ENCODE measurements at places on chromosomes 6 and 20.

DNA sequence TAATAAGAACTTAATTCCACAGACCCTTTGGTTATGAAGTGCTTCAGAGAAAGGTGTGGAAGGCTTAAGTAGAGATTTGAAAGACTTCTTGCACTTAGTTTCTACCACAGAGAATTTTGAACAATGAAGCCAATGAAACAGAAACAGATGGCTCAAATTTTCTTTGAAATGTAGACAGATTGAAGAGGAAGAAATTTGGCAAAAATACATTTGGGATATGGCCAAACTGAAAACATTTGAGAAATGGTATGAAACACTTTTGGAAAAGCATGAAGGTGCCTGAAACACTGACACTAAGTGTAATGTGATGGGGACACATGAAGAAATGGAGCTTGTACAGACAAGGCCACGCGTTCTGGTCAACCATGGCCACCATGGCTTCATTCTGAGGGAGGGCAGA, 272.4 kb upstream of the EXOC2 start:
- DNase-seq, result no peak

- DNase-seq, result no peak
Measured at GRCh38 chr20:20608641-20609040, 103.8 kb downstream of the RALGAPA2 start.

DNA sequence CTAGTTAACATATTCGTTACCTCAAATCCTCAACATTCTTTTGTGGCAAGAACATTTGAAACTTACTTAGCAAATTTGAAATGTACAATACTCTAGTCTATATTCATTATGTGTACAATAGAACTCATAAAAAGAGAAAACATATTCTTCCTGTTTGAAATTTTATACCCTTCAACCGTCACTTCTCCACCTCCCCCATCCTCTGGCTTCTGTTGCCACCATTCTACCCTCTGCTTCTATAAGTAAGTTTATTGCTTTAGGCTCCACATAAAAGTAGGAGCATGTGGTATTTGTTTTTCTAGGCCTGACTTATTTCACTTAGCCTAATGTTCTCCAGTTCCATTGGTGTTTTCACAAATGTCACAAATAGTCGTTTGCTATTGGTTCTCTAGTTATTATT, 205.3 kb downstream of the TENT5A start:
- DNase-seq, result no peak

GRCh38 chr20:34539756-34540155, 18.8 kb upstream of the MAP1LC3A start:
- DNase-seq, result no peak

DNA sequence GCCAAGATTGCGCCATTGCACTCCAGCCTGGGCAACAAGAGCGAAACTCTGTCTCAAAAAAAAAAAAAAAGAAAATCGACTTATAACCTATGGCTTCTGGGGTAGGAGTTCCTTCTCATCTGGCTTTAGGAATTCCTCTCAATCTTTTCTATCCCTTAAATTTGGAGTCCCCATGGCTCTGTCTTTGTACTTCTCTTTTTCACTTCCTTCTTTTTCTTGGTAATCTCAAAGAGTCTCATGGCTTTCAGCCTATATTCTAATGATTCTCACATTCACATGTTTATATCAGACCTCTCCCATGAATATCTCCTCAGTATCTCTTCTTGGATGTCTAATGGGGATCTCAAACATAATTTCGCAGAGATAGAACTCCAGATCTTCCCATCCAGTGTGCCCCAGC, 42.8 kb upstream of the RALGAPA2 start:
- no peak for DNase-seq

DNA sequence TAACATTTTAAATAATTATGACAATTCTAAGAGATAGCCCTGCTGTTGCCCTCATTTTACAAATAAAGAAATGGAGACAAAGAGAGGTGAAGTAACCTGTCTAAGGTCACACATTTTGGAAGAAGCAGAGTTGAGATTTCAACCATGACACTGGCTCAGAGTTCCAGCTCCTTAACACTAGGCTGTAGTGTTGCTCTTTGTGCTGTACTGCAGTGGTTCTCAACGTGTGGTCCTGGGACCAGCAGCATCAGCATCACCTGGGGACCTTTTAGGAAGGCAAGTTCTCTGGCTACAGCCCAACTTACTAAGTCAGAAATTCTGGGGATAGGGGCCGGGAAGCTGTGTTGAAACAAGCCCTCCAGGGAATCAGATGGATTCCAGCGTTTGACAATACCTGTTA, 62.4 kb upstream of the FERMT1 start:
- no peak for DNase-seq

GRCh38 chr6:10478187-10479040, 42.7 kb upstream of the GCNT2 start:
- DNase-seq, result no peak

- DNase-seq, result no peak
Measured at GRCh38 chr6:13455552-13455966, 31.8 kb downstream of the GFOD1 start.

DNA sequence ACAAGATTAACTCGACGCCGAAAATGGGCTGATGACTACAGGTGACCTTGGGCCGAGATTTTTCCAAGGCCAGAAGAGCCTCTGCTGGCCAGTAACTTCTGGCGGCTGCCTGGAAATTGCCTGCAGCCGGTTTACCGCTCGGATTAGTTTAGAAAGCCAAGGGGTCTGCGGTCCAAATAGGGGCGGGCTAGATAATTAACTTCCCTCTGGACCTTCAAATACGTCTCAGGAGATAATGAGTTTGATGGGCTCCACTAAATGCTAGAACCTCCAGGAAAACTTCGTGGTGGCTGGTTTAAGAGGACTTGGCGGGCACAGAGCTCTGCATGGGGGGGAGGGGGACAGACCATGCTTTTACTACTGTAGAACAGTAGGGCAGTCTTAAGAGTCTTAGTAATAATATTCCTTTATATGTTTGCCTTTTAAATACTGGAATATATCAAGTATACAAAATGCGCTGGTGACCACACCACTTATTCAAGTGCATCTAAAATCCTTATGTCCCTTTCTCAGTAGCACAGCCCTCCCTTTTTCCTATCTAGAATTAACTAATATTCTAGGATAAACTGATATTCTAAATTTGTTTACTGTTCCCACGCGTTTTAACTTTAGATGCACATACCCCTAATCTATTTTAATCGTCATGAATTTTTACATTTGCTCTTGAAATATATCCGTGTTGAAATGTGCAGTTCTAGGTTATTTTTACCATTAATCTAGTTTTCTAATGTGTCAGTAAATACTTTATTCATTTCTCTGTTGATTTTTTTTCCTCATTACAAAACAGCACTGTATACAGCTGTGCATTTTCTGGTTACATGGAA, 107.5 kb upstream of the PRSS16 start:
- DNase-seq, result no peak

GRCh38 chr6:17780061-17780460, 73.3 kb upstream of the NUP153 start:
- DNase-seq, result no peak

GRCh38 chr20:35273449-35274171, 4.3 kb downstream of the MMP24OS start:
- DNase-seq, result no peak

DNA sequence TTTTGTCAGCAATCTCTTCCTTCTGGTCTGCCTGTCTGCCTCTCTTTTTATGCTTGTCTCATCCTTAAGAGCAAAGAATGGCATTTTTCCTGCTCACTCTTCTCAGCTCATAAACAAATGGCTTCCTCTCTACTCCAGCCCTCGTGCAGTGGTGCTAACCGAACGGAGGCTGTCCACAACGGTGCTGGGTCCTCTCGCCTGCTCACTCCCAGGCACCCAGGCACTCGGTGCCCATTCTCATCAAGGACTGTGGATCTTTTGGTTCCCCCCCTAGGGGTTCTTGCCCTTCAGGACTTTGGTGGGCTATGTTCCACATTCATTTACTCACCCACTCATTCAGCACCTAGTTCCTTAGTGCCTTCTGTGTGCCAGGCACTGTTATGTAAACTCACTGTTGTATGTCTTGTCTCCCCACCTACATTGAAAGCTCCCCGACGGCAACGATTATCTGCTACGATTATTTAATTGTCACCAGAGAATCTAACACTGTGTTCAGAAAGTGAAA, 113.9 kb downstream of the FYN start:
- DNase-seq, result no peak

DNA sequence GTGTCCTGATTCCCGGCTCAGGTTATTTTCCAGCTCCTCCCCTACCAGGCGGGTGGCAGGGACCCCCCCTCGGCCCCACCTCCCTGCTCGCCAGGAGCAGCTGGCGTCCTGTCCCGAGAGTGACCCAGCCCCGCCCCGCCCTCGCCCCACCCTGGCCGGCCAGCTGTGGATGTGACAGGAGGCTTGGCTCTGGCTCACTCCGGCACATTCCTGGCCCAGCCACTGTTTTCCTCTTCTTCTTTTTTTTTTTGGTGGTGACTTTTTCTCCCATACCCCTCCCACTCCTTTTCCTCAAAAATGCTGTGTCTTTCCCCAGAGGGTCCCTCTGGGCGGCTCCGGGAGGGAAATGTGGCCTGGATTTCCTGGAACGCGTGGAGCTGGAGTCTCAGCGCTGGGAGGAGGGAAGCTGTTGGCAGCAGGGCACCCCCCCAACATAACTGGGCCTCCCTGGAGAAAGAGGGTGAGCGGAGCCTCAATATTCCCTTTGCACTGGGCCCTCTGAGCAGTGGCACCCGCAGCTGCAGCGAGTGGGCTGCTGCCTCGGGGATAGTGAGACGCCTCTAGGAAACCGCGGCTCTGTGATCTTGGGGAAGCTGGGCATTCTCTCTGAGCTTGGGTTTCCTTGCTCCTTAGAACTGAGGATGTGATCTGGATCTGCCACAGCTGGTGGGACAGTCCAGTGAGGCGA, 28.3 kb upstream of the CSNK2A1 start:
- DNase-seq, result no peak

DNA sequence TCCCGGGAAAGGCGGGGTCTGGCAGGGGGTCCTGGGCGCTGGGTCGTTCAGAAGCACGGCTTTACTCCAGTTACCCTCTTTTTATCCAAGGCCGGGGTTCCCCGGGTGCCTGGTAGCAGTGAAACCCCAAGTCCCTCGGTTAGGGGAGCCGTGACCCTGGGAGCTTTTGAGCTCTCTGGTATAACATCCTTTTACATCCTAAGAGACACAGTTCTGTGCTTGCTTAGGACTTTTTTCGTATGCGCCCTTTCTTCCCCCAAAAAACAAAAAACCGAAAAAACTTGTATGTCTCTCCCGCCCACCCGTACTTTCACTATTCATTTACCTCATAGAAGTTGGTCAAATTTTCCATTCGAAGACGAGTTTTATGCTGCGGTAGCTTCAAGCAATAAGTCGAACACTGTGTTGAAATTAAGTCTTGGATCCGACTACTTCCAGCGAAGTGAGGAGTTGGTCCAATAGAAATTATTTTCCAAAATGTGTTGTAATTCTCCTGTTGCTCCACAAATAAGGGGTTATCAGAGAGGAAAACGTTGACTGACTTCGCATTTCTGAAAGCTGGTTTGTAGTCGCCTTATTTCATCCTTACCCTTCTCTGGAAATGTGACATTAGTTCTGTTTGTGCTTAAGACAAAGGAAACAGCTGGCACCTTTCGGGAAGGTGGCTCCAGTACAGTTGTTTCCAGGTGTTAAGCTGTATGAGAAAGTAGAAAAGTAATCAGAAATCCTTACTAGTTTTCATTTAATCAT, 816 bp upstream of the MAN1A1 start:
- no peak for DNase-seq

GRCh38 chr6:166997768-166998255, 1.4 kb upstream of the CEP43 start:
- DNase-seq, result no peak

GRCh38 chr20:52524861-52525260, 333.3 kb upstream of the ZFP64 start:
- DNase-seq, result no peak

DNA sequence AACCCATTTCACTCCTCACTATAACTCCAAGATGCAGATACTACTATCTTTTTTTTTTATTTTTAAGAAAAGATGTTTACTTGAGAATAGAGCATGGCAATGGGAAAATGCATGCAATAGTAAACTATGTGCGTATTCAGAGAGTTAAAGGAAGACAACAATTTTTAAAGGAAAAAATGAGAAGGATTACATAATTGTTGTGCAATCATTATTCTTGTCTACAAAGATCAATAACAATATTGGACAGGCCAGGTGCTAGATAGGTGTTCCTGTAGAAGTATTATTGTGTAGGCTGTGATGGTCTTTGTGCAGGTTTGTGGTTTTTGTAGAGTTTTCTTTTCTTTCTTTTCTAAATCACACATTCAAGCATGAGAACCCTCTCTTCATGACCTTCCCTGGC, 20.6 kb downstream of the CYP39A1 start:
- DNase-seq, result no peak

DNA sequence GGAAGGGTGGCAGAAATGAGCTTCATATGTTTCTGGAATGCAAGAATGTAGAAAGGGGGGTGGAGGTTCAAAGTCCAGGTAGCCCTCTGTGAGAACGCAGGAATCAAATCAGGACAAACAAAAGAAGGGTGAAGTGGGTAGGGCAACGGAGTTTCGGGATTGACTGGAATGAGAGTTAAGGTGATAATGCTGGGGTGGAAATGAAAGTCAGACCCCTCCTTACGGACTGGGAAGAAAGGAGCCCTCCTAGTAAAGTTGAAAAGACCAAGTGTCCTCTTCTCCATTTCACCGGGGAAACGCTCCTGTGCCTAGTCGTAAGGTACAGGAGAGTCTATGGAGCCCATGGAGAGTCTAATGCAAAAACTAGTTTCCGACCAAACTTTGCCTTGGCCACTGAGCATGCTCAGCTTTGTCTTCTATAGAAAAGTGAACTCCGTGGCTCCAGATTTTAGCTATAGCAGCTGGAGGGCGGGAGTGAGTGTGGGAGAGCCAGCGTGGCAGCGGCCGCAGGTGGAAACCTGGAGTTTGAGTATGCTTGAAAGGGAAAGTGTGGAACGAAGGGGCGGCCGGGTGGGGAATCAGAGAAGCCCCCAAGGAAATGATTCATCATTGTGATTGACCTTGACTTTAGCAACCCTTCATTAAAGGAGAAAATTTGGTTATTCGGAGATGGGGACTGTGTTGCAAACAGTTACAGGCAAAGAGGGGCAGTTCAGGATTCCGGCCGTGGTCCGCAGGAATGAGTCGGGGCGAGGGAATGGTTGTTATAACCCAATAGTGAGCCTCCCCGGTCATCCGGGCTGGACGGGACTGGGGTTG, 1.3 kb upstream of the LRRC1 start:
- no peak for DNase-seq

DNA sequence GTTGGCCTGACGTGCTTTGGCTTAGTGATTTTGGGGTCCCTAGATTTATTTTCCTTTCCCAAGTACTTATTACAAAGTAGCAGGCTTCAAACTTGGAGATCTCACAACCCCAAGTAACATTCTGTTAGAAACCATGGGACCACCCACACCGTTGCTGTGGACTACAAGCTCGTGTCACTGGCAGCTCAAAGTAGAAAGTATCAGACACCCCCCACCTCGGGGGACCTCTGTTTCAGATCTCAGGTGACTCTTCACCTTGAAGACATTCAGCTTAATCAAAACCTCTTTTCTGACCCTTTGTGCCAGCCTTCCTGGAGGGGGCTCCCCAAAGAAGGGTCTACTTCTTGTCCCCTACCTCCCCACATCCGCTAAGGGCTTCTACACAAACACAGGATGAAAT, 15.7 kb upstream of the MYT1 start:
- DNase-seq, result no peak

DNA sequence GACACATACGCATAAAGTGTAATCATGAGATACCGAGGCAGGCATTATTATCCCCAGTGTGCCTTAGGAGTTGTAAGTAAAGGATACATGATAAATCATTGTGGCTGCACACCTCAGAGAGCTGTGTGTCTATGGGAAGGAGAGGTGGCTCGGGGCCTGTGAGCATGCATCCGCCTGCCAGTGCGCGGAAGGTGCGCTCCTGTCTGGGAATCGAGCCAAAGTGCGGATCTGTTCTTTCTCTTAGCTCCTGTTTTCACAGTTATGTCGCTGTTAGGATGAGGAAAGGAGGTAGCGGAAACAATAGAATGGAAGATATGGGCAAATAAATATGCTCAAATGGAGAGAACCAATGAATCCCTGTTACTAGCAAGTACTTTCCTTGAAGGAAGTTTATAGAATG, 98.0 kb downstream of the ANKRD6 start:
- no peak for DNase-seq

All from GM12891 (cell line).